ENCODE measurements at places on chromosomes 5 and 9. TPM values are rescaled to one million over a fixed set of nuclear protein-coding genes. Genes with fewer than 3 reads are reported as not detected.

IRX1 gene
- polyA plus RNA-seq: 6.6 TPM

SPINK1 gene
- polyA plus RNA-seq: not detected

MARCHF11 gene
- not detected for polyA plus RNA-seq

FOXD4L6 gene
- polyA plus RNA-seq: 0.11 TPM

C1QTNF2 gene
- polyA plus RNA-seq: 20.4 TPM

SPOUT1 gene
- 18.8 TPM for polyA plus RNA-seq

GFPT2 gene
- polyA plus RNA-seq: 12.2 TPM

IFNA2 gene
- not detected for polyA plus RNA-seq

PAIP2 gene
- polyA plus RNA-seq: 129 TPM

MSMP gene
- not detected for polyA plus RNA-seq

CNOT8 gene
- 39.3 TPM for polyA plus RNA-seq

TRIO gene
- 188 TPM for polyA plus RNA-seq

DNAJC21 gene
- 53.4 TPM for polyA plus RNA-seq

PTPN3 gene
- 3.0 TPM for polyA plus RNA-seq

CATSPER3 gene
- 1.2 TPM for polyA plus RNA-seq

CTXN3 gene
- polyA plus RNA-seq: 0.80 TPM

TRIP13 gene
- polyA plus RNA-seq: 6.7 TPM

IL5 gene
- 0.51 TPM for polyA plus RNA-seq

WDR5 gene
- polyA plus RNA-seq: 45.5 TPM

PCYOX1L gene
- polyA plus RNA-seq: 11.5 TPM

TUSC1 gene
- 8.9 TPM for polyA plus RNA-seq

PPP3R2 gene
- not detected for polyA plus RNA-seq

FGF10 gene
- polyA plus RNA-seq: 3.1 TPM

All from muscle of back (tissue), 13 donors.